ENCODE measurements at places on chromosomes 7 and 10.

GRCh38 chr7:151838072-151838471, 38.8 kb downstream of the PRKAG2 start:
- no peak for DNase-seq

DNA sequence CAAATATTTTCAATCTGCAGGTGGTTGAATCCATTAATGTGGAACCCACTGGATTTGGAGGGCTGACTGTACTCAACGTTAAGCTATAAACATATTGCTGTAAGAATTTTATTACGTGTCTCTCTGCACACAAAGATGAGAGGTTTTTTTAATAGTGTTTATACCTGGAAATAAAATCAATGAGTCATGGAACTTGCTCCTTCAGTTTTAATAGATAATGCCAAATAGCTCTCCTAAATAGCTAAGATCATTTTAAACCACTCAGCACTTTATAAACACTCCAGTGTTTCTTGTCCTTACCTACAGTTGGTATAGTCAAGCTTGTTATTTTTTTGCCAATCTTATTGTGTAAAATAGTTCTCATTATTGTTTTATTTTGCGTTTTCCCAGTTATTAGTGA, 455.6 kb upstream of the FZD8 start:
- DNase-seq, result no peak

DNA sequence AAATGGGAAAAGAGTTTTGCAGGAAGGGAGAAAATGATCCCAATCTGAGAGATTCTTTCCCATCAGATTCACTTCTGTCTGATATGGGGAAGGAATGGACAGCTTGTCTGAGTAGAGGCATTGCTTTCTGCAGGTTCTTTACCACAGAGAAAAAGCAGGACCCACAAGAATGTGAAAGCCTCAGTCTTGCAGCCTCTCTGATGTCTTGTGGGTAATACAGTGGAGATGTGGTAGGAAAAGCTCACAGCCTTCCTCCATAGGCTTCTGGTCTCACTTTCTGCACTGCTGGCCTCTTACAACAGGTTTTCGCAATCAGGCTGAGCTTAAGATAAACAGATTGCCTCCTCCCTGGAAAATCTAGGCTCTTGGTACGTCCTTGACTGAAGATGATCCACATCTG, 551 bp downstream of the IFIT1 start:
- peak; percentile 74 for DNase-seq

DNA sequence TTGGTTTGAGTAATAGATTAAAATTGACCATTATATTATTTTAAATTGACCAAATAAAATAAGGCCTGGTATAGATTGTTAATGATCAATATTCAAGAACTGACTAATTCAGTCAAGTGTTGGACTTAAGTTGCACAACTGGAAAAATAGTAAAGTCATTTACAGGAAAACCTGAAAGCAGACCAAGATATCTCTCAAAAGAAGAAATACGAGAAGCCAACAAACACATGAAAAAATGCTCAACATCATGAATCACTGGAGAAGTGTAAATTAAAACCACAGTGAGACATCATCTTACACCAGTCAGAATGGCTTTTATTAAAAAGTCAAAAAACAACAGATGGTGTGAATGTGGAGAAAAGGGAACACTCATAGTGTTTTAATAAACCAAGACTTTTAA, 80.4 kb upstream of the MALRD1 start:
- no peak for DNase-seq

DNA sequence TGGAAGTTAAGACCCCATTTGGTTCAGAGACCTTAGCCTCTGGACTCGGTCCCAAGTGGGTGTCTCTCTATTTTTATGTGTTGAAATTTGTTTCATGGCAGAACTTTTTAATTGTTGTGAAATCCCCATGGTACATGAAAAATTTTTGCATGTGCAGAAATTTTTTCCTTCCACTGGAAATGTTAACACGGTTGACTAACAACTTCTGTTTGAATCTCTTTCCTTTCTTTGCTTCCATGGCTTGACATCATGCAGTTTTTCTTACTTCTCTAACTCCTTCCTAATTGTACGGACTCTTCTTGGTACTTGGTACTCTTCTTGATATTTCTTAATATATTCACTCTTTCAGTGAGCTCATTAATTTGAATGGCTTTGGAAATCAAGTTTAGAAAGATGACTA, 18.3 kb downstream of the MDFIC start:
- DNase-seq, result no peak

Measured in fibroblast of skin of left biceps (primary cell).